ENCODE measurements at places on chromosomes 5 and 9.

GRCh38 chr9:79817438-79818004 is 245.8 kb downstream of the TLE4 start:
- DNase-seq: no peak

DNA sequence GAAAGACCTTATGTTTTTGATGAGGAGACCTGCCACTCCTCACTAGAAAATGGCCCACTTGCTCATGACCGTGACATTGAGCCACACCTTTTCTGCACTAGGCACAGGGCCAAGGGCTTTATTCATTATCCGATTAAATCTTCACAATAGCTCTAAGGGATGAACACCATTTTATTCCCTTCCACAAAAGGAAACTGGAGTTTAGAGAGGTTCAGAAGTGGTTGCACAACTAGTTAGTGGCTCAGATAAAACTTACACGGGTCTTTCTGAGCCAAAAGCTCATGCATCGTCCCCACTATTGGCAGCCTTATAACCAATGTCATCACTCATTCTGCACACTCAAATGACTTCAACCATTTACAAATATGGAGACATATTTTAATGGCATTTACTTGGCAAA is 39.4 kb downstream of the SUSD1 start:
- DNase-seq: no peak

- DNase-seq: peak; percentile 40
Measured at GRCh38 chr9:129316281-129317030, 138.4 kb upstream of the IER5L start.

DNA sequence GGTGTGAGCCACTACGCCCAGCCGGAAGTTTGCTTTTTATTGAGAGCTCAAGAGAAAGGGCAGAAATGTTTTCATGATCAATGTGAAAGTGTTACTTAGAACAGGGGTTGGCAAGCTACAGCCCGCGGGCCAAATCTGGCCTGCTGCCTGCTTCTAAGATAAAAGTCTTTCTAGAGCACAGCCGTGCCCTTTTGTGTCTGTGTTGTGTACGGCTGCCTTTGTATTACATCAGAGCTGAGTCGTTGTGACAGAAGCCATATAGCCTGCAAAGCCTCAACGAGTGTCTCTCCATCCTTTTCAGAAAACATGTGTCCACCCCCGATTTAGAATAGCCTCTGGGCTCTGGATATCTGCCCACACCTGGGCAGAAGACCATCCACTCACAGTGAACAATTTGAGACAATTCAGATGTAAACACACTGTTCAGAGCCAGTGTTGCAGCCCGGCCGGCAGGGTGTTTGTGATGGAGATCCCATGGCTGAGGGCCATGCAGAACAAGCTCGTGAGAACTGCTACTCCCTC is 28.8 kb downstream of the AK8 start:
- no peak for DNase-seq

- no peak for DNase-seq
Measured at GRCh38 chr5:109365653-109366052, 44.1 kb downstream of the PJA2 start.

GRCh38 chr5:66813306-66813705 is 217.1 kb downstream of the MAST4 start:
- DNase-seq: no peak

DNA sequence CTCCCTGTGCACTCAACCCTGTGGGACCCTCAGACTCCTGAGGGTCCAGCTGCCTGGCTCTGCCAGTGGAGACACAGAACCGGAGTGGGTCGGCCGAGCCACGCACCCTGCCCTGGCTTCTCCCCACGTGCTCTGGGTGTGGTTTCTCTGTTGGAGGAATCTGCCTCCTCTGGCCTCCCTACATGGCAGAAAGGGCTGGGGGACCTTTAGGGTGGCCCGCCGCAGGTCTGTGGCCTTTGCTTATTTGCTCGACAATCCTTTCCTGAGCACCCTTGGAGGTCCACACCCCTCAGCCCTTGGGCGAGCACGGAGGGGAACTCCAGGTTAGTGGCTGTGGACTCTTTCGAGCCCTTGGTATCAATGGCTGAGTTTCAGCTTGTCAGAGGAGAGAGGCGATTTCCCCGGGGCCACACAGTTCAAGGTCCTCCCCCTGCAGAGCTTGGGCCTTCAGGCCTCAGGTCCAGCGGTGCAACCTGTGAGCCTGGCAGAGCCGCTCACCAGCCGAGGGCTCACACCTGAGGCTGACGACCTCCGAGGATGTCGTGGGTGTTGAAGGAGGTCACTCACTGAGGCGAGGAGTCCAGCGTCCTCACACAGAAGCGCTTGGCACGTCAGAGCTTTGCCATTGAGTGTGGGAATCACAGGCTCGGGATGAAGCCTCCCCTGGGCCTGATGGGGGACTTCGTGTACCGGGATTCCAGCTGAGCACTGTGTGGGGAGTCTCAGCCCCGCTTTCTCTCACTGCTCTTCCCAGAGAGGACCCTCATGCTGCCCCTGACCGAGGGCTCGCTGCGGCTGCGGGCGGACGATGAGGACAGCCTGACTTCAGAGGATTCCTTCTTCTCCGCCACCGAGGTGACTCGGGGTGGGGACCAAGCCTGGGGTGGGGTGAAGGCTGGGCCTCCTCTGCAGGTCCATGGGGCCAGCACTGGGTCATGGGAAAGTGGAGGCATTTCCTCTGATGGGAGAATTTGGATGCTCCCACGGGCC is 20.8 kb upstream of the DOLPP1 start:
- DNase-seq: no peak

DNA sequence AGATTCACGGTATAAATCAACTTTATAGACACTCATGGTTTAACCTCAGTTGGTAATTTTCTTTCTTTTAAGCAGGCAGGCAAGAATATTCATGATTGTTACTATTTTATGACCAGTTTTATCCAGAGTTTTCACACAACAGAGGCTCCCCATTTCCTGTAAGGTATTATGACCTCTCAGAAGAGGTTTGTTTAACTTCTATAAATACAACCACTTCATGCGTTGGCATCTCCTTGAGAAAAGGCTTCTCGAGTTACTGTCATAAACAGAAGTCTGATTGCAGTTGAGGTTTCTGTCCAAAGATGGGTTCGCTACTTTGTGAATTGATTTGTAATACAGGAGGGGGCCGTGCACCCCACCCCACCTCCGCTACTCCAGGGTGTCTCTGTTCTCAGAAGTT is 55.3 kb downstream of the ENTREP1 start:
- no peak for DNase-seq

GRCh38 chr5:79001471-79001870 is 16.4 kb upstream of the ARSB start:
- DNase-seq: no peak

DNA sequence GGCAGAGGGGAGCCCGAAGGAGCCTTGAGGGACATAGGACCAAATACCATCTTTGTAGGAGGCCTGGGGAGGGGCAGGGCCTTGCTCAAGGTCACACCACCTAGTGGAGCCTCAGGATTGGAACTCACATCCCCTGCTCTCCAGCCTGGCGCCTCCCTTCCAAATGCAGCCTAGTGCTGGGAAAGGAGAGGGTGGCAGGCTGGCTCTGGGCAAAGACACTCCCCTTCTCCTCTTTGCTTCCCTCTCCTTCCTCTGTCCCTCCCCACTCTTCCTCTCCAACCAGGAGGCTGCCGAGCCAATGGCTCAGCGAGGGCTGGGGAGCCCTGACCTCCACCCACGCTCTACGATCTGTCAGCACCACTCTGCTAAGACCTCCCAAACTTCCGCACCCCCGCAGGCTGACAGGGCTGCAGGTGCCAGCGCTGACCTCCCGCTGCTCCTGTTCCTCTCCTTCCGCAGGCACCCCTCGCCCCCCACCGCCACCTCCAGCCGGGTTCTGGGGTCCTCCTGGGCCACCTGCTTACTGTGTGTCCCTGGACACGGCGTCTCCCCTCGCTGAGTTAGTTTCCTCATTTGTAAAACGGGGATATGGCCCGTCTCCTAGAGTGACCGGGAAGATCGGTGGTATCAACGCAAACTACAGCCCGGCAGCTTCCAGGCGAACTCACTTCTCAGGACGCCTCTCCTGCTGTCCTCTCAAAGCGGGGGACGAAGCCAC is 52.9 kb downstream of the C9orf50 start:
- peak; percentile 73 for DNase-seq

DNA sequence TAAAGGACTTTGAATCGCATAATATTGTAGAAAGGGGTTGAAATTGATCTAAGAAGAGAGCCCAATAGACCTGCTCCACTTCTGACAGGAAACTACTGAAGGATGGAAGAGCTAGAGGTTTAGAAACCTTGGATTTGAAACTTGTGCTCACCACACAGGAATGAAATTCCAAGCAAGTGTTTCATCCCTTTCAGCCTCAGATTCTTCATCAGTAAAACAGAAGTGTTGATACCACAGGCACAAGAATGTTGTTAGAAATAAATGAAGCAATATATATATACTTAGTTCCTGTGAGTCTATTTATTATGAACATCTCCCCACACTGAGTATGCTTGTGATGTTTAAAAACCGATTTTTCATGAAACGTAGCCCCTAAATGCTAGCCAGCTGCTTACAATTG is 43.8 kb downstream of the PRRC1 start:
- no peak for DNase-seq

DNA sequence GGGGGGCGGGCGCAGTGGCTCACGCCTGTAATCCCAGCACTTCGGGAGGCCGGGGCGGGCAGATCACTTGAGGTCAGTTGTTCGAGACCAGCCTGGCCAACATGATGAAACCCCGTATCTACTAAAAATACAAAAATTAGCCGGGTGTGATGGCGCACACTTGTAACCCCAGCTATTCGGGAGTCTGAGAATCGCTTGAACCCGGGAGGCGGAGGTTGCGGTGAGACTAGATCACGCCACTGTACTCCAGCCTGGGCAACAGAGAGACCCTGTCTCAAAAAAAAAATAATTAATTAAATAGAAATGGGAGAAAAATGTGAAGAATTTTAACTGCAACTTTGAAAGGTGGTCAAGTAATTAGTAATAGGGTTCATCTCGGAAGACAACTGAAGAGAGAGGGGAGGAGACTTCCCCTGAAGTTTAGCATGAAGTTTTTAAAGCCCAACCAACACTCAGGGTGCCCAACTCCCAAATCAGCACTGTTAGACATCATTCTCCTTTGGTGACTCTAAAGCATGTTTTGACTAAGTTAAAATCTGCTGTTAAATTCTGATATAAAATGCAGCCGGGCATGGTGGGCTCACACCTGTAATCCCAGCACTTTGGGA is 1.4 kb upstream of the CSNK1A1 start:
- DNase-seq: no peak

DNA sequence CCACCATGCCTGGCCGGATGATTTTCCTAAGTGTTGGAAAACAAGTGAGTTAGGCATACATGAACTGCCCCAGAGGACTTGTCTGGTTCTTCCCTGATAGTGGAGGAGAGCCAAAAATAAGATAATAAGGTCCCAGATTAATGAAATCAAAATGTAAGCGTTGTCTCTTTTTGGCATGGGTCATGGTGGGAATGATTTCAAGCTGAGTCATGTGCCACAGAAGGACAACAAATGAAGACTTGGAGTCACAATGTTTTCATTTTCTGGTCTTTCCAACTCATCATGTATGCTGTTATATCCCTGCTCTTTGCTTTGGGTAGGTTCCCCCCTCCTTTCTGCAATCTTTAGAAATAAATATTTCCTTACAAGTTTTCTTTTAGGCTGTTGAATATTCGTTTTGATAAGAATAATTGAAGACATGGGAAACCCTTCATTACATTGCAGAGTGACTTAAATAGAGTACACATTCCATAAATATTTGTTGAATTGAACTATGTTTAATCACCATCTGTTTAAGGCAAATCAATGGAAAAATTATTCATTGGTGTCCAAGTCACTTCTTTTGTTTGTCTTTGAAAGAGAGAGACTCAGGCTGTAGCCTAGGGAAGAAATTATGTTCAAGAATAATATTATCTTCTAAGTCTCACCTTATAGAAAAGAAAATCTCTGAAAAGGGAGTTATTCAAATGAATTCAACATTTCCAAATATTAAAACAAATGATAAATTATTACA is 196.3 kb downstream of the CSNK1G3 start:
- no peak for DNase-seq

GRCh38 chr5:78974011-78974410 is 11.1 kb downstream of the ARSB start:
- no peak for DNase-seq

DNA sequence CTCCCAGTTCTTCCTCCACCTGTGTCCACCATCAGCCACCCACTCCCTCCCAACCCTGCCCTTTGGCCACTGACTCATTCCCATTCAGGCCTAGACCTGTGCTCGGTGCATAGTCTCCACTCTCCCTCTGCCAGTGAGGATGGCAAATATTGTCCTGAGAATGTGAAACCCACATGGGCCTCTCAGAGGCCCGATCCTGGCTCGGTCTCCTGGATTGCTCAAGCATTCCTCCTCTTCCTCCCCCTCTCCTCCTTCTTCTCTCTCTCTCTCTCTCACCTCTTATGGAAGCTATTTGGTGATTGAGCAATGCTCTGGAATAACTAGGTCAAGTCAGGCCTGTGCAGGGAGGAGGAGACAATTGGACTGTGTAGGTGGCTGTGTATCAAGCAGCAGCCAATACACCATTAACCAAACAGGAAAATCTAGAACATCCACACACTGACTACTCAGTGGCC is 99.9 kb downstream of the KLF4 start:
- DNase-seq: peak; percentile 78

DNA sequence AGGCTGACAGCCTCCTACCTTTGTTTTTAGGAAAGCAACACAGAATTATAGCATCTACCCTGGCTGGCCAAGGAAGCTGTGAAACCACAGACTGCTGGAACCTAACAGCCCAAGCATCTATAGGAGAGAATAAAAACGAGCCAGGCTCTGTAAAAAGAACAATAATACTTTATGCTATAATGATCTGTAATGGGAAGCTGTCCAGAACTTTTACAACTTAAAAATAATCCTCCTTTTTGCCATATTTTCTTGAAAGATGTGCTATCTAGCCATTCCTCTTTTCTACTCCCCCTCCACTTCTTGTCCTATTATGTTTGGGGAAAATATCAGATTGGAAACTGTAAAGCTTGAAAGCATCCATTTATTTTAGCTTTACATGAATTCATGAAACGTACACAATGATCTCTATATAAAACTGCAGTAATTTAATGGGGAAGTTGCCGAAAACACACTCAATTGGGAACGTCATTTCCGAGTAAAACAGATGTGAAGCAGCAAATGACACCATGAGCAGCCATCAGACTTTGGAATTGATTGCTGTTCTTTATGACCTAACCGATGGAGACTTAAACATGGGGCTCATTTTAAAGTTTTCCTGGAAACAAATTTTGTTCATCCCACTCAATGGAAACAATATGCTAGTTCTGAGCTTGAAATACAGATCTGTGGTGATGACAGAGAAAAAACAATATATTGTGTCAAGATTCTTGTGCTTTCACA is 450.3 kb upstream of the CLINT1 start:
- no peak for DNase-seq

Measured in upper lobe of right lung (tissue), 1 donor.